Activated B cell treated with CpG ODN at 0.5 μM for 24 hours (primary cell): ENCODE measurements at places on chromosomes 16 and 17.

DNA sequence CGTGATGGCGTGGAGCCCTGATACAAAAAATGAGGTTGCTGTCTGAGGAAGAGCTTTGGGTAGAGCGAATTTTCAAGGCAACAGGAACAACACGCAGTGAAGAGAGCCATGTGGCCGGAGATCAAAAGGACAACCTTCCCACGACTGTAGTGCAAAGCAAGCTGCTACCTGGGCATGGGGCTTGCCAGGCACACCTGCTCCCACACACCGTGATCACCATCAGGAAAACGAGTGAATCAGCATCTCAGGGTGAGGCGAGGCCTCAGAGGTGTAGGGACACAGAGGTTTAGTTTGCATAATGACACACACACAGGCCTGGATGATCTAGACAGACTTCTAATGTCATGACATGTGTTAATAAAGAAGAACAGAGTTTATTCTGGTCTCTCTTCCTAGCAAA, 65.7 kb downstream of the PARN start:
- DNase-seq: no peak

DNA sequence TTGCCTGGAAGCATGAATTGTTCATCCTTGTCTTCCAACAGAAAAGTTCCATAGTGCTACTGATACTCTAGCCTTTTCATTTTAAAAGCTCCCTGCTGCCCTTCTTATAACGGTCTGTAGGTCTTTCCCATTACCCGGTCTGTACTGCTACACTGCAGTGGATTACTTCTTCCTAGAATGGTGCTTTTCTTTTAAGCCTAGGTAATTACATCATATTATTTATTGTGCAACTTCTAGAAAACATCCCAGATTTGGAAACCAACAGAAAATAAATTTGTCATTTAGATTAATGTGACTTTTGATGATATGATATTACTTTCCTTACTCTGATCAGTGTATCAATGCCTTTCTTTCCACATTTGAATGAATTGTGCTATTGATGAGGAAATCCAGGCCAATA, 199.4 kb downstream of the TANC2 start:
- DNase-seq: no peak

GRCh38 chr16:595942-596735, 6.3 kb downstream of the RAB40C start:
- DNase-seq: no peak

DNA sequence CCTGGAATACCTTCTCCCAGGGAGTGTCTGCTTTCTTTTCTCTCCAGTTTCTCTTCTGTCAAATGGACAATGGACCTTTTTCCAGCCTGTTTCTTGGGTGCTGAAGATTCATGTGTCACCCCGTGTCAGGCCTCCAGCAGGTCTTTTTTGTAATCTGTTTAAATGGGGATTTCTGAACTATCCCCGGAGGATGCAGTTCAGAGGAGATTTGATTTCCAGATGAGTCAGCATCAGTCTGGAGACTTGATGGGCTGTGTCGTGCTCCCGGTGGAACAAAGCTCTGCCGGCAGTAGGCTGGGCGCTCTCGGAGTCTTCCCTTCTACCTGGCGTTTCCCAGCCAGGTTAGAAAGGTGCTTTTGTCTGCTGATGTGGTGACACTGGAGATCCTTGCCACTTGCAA, 440.6 kb downstream of the HS3ST3B1 start:
- DNase-seq: no peak

- no peak for DNase-seq
Measured at GRCh38 chr16:88344411-88345030, 38.2 kb upstream of the ZNF469 start.

GRCh38 chr16:4948903-4949766, 9.0 kb upstream of the SEC14L5 start:
- no peak for DNase-seq

- DNase-seq: no peak
Measured at GRCh38 chr17:64998436-64999190, 57.9 kb downstream of the GNA13 start.

GRCh38 chr17:81067391-81067811, 32.5 kb downstream of the BAIAP2 start:
- no peak for DNase-seq

GRCh38 chr17:1203967-1204291, 24.1 kb upstream of the ABR start:
- no peak for DNase-seq

- DNase-seq: no peak
Measured at GRCh38 chr17:82285141-82285540, 11.6 kb upstream of the CSNK1D start.

- DNase-seq: peak; percentile 48
Measured at GRCh38 chr17:16973760-16974540, 2.0 kb upstream of the TNFRSF13B start.

DNA sequence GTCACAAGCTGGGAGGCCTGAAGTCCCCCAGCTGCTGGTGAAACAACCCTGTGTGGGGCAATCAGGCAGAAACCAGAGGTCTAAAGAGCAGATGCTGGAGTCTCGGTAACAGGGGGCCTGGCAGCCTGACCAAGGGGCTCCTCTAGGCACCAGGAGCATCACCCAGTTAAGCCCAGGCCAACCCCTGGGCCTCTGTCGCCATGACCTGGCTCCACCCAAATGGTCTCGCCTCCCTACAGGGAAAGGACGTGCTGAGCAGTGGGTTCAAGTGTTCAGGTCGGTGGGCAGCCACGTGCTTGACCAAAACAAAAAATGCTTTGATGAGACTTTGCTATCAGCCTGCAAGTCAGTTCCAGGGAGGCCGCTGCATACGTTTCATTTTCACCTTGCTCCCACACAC, 240.3 kb downstream of the ZNF423 start:
- no peak for DNase-seq

DNA sequence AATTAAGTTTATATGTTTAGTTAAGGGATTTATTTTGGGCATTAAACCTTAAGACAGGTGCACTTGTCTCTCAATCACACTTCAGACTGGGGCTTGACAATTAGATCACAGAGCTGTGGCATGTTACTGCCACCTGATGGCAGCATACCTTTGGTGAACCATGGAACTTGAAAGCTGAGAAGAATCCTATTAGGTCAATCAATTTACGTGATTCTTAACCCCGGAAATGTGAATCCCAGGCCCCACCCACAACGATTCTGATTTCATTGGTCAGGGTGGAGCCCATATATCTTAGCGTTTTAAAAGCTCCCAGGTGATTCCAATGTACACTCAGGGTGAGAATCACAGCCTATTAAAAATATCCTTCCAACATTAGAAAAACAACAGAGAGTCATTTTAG, 91.0 kb downstream of the GSG1L start:
- DNase-seq: no peak

DNA sequence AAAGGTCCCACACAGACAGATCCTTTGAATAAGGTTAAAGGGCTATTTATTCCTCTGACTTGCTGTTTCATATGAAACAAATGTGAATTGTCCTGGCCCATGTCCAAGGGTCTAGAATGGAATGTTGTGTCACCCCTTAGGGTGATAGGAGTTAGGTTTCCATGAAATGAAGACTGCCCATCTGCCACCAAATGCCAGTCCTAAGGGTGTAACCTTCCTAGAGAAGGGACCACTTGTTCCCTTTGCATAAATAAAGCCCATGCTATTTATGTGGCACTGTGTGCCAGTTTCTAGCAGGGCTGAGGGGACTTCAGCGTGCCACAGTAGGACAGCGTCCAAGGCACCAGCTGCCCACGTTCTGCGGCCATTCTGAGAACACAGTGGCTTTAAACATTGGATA, 171.3 kb downstream of the ABCA8 start:
- DNase-seq: no peak

DNA sequence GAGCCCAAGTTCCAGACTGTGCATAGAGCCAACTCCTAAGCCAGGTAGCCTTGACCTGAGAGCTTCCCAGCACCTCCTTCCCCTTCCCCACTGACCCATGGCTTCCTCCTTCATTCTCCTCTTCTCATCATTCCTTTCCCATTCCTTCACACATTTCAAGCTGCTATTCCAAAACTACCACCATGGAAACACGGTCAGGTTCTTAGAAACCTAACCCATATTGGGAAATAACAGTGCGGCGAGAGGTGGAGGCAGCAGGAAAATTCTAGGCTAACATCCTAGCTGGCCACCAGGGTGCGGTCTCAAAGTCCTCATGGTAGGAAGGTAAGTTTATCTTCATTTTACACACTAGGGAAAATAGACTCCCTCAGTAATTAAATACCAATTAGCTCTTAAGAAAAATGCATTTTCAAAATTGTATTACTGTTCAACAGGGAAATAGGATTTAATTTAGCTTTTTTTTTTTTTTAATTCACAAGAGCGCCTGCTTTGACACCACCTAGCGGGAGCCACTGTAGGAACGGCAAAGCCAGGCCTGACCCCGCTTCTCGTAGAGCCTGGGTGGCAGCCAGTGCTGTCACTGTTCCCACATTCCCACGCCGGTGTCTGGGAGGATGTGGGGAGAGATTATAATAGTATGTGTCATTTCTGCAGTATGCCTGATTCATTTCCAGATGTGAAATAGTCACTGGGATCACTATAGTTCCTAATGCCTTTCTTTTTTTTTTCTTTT, 14.0 kb upstream of the SPHK1 start:
- no peak for DNase-seq

DNA sequence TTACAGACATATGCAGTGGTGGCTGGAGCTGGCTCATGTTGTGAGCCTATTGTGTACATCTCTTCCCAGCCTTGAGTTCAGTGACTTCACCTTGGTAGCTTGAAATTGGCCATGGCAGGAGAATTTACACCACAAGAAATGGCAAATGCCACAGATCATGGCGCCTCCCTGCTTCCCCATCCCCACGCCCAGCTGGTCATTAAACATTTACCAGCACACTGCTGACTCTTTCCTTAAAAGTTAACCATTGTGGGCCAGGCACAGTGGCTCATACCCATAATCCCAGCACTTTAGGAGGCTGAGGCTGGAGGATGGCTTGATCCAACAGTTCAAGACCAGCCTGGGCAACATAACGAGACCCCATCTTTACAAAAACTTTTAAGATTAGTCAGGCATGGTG, 22.6 kb upstream of the ITGB4 start:
- DNase-seq: no peak

- no peak for DNase-seq
Measured at GRCh38 chr17:32331243-32332040, 10.5 kb downstream of the C17orf75 start.

DNA sequence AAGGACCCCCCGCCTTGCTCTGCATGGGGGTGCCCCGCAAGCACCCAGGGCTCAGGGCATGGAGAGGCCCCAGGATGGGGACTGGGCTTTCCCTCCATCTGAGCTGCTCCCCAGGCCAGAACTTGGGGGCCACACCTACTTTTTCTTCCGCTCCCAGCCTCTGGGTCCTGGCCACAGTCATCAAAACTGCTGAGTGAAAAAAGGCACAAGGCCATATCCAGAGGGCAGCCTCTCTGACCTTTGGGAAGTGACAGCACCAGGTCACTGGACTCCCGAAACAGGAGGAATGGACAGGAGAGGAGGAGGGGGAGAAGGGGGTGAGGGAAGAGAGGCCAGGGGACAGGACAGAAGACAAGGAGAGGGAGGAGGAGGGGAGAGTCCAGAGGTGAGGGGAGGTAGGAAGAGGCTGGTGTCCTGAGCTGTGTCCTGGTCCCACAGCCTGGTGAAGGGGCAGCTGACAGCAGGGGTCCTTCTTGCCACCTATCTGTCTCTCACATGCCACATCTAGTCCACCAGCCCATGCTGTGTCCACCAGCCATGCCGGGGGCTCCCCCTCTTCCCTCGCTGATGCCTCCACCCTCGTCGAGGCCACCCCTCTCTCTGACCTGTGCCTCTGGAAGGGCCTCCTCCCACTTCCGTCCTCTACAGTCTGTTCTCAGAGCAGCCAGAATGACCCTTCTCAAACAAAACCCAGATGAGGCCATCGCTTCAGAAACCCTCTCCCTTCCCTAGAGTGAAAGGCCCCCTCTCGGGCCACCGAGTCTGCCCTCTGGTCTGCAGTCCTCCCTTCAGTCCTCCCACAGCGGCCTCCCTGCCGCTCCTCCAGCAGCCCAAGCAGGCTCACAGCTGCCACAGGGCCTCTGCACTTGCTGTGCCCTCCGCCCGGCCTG, 73.9 kb upstream of the TOB1 start:
- DNase-seq: no peak

GRCh38 chr16:3856367-3857141, 24.0 kb downstream of the CREBBP start:
- DNase-seq: no peak

DNA sequence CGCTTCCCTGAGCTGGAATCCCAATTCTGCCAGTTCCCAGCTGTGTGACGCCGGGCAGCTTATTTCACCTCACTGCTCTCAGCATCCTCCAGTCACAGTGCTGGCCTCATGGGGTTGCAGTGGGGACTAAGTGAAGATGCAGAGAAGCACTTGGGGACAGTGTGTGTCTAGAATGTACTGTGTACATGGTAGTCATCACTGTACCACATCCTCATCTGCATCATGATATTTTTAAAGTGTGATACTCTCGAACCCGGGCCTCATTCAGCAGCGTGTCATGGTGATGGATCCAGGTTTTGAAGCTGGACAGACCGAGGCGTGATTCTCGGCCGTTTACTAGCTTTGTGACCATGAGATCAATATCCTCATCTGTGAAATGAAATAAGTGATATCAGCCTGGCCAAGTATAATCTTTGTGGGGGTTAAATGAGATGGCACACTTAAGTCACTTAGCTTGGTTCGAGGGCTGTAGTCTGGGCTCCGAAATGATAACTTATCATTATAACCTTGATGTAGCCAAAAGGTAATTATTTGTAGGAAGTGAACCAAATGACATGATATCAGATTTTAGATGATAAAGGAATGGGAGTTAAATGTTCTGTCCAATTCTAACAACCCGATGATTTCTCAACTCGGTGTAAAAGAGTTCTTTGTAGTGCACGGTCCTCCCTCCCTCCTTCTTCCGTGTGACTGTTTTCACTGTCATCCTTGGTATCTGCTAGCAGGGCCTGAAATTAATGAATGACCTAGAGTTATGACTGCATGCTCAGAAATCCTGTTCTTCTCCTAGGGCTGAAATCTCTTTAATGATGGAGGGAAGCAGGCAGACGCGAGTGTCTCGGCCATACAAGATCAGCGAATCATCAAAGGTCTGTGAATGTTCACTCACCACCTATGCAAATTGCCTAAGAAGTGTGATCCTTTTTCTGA, 2.0 kb downstream of the KLHL36 start:
- no peak for DNase-seq

DNA sequence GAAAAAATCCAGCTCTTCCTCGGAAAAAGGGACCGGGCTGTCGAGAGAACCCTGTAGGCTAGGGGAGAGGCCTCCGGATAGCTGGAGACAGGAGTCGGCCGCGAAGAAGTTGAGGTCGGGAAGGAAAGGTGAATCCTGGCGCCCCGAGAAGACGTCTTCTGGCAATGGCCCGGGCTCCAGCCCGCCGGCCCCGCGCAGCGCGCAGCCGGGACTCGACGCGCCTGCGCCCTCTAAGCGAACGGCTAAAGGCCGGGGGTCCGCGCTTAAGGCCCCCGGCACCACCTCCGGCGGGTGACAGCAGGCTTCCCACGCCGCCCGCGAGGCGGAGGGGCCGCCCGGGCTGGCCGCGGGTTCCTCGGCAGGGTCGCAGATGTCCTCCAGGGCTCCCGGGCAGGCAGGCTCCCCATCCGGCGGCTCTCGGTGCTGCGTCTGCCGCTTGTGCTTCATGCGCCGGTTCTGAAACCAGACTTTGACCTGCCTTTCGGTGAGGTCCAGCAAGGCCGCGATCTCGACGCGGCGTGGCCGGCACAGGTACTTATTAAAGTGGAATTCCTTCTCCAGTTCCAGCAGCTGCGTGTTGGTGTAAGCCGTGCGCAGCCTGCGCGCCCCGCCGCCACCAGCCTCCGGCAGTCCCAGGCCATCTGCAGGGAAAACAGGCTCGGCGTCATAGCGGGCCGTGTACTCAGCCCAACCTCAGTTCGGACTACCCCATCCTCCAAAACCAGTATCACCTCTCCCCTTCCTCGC, 1.6 kb downstream of the HOXB2 start:
- peak; percentile 63 for DNase-seq

- DNase-seq: no peak
Measured at GRCh38 chr17:49554694-49555494, 20.8 kb upstream of the NXPH3 start.
